ENCODE measurements at places on chromosomes 11 and 22.
A peak's percentile ranks its signal among the peaks of the same experiment; 100 is the strongest.

- peak; percentile 50 for DNase-seq
Observed at GRCh38 chr11:66846671-66847091, 3.4 kb downstream of the RCE1 start.

DNA sequence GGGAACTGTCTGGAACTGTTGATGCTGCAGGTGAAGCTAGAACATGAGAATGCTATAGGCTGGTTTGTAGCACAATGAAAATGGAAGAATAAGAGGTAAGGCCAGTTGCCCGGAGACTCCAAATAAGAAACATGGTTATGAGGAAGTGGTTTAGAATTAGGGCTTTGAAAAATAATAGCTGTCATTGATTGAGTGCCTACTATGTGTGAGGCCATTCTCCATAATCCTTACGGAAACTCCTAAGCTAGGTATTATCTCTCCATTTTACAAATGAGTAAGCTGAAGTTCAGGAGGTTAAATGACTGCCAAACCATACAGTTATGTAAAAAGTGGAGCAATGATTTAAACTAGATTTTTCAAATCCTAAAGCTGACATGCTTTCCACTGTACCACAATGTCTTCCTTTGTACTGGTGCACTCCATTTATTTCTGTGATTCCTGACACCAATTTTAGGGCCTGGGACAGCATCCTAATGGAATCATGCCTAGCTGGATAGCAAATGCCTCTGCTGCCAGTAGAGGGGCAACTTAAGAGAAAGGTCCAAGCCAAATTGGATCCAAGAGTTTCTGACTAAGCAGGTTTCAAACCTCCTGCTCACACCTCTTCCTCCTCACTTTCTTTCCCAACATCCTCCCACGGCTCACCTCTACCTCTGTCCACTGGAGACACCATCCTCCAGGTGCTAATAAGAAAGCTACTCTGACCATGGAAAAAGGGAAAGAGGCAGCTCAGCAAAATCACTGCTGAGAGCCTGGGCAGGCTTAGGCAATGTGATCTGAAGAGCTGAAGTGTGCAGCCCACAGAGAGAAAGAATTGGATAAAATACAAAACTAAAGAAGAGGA is 46.9 kb upstream of the PICALM start:
- DNase-seq: no peak

DNA sequence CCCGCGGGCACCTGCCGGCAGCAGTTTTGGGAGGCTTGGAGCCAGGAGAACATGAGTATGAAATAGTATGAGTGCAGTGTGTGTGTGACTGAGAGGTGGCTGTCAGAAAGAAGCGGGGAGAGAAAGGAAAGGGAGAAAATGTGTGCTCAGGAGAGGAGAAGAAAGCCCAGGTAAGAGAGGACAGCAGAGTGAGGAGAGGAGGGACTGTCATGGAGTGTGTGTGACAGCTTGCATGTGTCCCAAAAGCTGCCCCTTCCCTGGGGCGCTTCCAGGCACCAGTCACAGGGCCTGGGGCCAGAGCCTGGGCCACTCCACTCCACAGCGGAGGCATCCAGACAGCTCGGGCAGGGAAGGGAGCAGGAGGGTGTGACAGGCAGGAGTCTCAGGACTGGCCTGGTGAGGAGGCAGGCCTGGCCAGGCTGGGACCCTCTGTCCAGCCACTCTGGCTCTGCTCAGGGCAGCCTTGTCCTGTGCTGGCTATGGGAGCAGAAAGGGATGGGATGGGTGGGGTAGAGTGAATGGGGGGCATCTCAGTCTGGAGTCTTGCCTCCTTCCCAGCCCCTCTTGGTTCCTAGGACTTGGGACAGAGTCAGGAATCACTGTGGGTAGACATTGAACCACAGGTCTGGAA is 949 bp downstream of the MMP11 start:
- DNase-seq: no peak

GRCh38 chr22:30301995-30302809 is 12.9 kb upstream of the CASTOR1 start:
- no peak for DNase-seq

GRCh38 chr11:124832571-124832970 is 32.4 kb upstream of the MSANTD2 start:
- DNase-seq: no peak

DNA sequence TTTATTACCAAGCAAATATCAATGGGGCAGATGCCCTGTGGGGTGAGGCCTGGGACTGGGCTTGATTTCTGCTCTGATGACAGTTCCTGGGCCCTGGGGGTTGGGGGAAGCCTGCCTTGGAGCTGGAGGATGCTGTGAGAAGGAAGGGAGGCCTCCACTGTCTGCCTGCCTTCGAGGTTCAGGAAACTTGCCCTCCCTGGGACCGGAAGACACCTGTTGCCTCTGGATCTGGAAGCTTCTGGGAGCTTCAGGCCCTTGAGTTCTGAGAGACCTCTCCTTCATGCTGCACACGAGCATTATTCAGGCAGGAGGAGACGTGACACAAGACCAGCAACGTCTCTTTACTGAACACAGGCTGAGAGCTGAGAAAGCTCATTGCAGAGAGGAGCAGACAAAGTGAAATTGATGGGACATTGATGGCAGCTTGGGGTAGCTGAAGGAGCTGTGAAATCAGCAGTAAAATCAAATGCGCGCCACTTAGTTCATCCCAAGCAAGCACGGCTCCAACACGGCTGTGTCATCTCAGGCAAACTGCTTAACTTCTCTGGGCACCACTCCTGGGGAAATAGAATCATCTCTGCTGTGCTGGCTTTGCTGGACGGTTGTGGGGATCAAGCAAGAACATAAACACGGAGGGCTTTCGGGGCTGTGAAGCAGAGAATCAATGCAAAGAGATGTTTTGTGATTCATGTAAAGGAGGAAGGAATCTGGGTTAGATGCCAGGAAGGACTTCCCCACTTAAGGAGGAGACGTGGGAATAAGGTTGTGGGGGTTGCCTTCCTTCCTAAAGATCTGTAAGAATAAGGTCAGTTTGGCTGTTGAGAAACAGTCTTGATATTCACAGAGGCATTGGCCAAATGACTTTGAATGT is 64.5 kb downstream of the TP53I11 start:
- no peak for DNase-seq

DNA sequence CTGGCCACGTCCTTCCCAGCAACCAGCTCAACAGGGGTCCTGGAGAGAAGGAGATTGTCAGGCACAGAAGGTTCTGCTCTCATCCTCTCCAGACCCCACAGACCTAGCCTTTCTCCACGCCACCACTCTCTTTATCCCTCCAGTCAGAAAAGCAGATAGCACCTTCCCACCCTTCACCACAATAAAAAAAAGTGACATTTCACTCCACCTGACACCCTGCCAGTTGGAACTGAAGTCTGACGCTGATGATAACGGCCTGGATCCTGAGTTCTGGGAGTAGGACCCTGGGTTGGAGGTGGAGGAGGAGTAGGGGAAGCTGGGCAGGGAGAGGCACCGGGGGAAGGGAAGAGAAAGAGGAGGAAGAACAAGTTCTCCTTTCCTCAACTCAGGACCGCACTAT is 127.5 kb upstream of the ANO1 start:
- no peak for DNase-seq

DNA sequence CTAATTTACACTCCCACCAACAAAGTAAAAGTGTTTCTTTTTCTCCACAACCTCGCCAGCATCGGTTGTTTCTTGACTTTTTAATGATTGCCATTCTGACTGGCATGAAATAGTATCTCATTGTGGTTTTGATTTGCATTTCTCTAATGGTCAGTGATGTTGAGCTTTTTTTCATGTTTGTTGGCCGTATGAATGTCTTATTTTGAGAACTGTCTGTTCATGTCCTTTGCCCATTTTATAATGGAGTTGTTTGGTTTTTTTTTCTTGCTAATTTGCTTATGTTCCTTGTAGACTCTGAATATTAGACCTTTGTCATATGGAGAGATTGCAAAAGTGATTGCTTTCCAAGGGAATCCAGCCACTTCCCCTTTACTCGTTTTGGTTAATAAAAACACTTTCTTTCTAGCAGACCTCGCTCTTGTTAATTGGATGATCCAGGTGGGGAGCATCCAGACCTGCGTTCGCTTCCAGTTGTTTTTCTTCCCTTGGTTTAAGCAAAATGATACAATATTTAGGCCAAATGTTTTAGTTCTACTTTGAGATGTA is 17.1 kb upstream of the APOL4 start:
- no peak for DNase-seq

DNA sequence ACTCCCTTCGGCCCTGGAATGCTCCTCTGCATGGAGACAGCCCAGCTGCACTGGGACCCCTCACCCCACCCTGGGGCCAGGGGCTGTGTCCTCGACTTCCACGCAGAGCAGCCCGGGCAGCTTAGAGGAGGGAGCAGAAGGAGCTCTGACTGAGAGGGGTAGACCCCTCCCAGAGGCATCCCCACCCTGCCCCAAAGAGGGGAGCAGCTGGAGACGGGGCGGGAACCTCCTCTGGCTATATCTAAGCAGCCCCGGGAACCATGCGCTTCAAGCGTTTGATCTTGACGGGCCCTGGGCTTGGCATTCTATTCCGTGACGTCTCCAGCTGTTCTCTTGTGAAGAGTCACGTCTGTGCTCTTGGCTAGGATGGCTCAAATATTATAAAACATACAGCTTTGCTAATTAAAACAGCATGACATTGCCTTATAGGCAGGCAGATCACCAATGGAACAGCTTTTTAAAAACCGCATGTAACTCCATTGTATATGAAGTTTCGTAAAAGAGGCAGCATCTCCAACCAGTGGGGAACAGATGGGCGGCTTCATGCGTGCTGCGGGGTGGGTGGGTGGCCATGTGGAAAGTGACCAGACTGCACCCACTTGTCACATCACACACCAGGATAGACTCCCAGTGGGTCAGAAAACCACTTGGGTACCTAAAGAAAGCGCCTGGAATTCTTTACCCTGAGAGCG is 7.7 kb downstream of the KCNQ1 start:
- DNase-seq: peak; percentile 28

DNA sequence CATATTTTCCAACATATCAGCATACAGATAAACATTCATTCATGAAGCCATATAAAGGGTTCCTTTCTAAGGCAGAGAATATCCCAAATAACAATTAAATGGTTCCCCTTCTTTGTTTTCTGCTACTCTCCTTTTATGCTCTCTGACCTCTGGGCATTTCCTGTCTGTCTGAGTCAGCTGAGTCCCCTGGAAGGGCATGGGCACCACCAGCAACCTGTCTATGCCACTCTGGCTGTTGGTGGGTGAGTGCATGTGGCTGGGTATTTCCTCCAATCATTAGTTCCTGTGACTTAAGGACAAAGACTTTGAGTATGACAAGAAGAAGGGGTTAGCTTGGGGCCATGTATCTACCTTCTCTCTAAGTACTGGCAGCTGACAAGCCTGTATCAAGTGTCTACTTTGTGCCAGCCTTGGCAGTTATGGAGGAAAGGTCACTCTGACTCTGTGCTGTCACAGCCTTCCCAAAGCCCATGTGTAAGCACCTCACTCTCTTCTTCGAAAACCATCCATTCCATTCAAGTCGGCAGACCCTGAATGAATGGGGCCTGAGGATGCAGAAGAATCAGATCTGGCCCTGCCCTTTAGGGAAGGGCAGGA is 86.3 kb upstream of the PHOX2A start:
- DNase-seq: no peak

DNA sequence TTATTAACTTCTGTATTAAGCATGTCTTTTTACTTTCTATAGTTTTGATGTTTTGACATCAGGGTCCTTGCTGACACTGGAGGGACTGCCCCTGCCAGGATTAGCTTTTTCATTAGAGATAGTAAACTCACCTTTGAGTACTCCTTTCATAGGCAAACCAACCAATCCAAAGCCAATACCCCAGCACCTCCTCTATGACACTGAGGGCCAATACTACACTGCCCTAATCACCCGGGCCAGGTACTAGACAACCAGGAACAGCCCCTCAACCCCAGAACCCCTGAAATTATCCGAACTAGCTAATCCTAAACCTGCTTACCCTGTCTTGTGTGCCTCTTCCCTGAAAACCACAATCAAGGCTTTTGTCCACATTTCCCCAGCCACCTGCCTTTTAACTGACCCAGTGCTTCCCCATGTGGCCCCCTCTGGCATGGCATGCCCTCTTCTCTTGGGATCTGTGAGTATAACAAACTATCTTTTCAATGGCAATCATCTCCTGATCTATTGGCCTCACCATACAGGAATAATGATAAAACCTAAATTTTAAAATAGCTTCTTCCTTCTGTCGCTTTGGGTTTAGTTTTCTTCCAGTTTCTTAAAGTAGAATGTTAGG is 31.2 kb downstream of the RAB6A start:
- no peak for DNase-seq

GRCh38 chr11:64284962-64285884 is at the start of gene GPR137:
TSS of gene GPR137 (plus strand) at chr11:64285848. CDS start at chr11:64286525, 677 bp downstream.
- DNase-seq: peak; percentile 91

GRCh38 chr11:70029861-70030380 is 48.2 kb upstream of the ANO1 start:
- no peak for DNase-seq

DNA sequence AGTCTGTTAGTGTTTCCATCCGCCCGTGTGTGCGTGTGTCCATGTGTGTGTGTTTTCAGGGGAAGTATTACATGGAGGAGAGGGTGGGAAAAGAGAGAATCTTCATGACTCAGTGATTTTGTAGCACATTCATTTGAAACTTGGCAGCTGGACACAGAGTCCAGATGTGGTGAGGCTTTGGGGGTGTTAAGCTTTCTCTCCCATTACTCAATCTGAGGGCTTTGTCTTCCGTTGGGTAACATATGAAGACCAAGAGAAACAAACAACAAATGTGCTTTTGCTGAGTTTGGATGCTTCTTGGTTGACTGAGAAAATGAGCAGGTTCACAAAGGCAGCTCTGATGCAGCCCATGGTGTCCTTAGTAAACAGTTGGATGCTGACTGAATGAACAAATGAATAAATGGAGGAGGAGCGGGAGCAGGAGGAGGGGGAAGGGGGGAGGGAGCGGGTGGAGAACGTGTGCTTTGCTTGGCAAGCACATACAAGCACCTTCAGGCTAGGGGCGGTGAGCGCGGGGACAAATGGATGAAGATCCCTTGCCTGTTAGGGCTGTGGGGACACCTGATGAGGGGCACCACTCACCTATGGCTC is 104.3 kb downstream of the ST3GAL4 start:
- DNase-seq: no peak

- DNase-seq: no peak
Observed at GRCh38 chr22:35971456-35972119, 57.0 kb downstream of the RBFOX2 start.

- no peak for DNase-seq
Observed at GRCh38 chr11:42657169-42657568, 654.6 kb upstream of the API5 start.

- no peak for DNase-seq
Observed at GRCh38 chr22:43642319-43643206, 169.5 kb downstream of the EFCAB6 start.

- DNase-seq: peak; percentile 45
Observed at GRCh38 chr11:65491163-65491465, 7.7 kb upstream of the MALAT1 start.

GRCh38 chr11:16977136-16977993 is 36.8 kb downstream of the PLEKHA7 start:
- DNase-seq: no peak

Data from right lobe of liver (tissue), 6 donors.